ENCODE measurements at places on chromosomes 2 and 18. TPM values are rescaled to one million over a fixed set of nuclear protein-coding genes. Genes with fewer than 3 reads are reported as not detected.
A peak's percentile ranks its signal among the peaks of the same experiment; 100 is the strongest.

GRCh38 chr2:145682546-145683157 is 1162.7 kb upstream of the ZEB2 start:
- no peaks in the 10 kb centered on the region for H3K27me3 ChIP-seq
- no peak for DNase-seq
- no peak overlapping the region for H3K27ac ChIP-seq
- H3K4me1 ChIP-seq: no peaks in the 10 kb centered on the region

DNA sequence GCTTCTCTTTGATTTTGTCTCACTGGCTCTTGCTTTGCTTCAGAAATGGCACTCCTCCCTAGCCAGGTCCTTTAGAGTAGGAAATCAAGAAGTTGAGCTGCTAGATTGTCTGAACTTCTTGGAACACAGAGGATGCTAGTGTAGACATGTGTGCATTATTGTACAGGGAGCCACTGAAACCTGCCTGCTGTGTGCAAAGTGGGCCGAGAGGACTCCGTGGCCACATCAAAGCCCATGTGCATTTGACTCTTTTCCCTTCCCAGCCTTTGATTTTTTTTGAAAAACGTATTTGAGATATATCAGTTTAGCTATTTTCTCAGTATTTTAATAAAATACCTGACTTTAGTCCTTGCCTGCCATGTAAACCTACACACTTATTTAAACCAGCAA is 83.1 kb downstream of the TMEM247 start:
- H3K27ac ChIP-seq: peak overlapping the region; percentile 83
- H3K4me3 ChIP-seq: no peak overlapping the region
- no peaks in the 10 kb centered on the region for H3K27me3 ChIP-seq

GRCh38 chr18:41828137-41828536 is 126.9 kb upstream of the PIK3C3 start:
- H3K4me1 ChIP-seq: no peaks in the 10 kb centered on the region
- no peak overlapping the region for H3K27ac ChIP-seq
- no peaks in the 10 kb centered on the region for H3K36me3 ChIP-seq
- no peaks in the 10 kb centered on the region for H3K27me3 ChIP-seq

The ST6GAL2 gene
- not detected for total RNA-seq

The LRP1B gene
- 11.1 TPM for total RNA-seq

The LIPG gene
- 6.4 TPM for total RNA-seq
